Omental fat pad (tissue), 4 donors: ENCODE measurements at places on chromosomes 3 and 15. TPM values are rescaled to one million over a fixed set of nuclear protein-coding genes. Genes with fewer than 3 reads are reported as not detected.

DNA sequence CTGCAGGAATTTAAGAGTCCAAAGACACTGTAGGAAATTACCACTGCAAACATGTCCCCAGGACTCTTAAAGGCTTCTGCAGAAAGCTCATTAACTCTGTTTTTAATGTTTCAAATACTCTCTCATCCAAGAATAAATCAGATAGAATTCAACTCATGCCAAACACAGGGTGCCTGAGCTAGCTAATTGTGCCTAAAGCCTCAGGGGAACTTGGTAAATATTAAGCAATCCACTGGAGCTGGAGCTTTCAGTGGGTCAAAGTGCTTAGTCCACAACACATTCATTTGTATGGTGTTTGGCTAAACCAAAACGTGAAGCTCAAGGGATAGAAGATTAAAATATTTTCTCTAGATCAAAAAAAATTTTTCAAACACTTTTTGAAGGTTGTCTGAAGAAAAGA, 131.4 kb downstream of the THRB start:
- no peak for DNase-seq

DNA sequence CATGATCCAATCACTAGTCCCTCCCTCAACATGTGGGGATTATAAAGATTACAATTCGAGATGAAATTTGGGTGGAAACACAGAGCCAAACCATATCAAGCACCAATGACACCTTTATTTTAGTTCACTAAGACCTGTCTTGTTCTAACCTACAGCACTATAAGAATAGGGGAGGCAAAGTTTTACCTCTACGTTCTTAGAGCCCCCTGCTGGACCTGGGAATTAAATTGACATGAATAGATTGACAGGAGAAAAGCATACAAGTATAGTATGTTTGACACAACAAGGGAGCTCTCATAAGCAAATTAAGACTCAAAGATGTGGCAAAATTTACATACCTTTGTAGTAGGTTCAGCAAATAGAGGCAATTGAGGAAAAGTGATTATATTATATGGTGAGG, 974.4 kb upstream of the ALCAM start:
- no peak for DNase-seq

DNA sequence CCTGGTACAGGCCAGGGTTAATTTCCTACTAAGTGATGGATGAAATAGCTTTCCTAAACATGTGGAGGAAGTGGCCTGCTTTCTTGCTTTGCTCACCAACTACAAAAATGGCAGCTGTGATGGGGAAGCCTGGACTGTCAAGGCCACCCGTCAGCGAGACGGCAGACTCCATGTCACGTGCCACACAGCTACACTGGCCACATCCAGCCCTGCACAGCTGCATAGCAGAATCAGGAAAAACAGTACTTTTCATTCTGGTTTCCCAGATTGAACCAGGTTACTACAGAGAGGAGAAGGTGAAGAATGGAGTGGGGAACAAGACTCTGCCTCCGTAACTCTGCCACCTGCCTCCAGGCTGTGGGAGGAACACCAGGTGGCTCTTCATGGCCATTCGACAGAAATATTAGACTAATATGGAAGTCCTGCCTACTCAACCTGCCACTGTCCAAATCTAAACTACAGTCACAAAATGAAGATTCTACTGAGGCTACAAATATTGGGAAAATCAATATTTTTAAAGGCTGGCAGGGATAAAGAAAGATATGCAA, 174.3 kb downstream of the MAGI1 start:
- no peak for DNase-seq

DNA sequence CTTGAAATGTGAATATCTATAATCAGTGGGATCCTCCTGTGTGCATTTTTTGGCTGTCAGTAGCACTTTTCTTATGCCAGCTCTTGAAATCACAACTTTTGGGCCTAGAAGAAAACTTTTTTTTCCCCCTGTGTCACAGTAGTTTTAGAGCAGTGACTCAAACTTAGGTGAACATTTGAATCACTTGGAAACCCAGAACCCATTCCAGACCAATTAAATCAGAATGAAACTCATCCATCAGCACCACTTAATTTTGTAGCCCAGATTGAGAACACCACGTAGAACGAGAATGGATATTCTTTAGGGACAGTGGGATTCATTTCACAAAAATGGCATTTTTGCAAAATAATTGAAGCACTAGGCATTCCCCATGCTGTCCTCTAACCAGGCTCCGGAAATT, 224.8 kb upstream of the NANOGP8 start:
- no peak for DNase-seq

The AP3B2 gene
- total RNA-seq, result 1.0 TPM

- DNase-seq, result no peak
Measured at GRCh38 chr15:31502541-31503229, 176.1 kb downstream of the KLF13 start.
